ENCODE measurements at places on chromosomes 2 and 18.

GRCh38 chr2:117982376-117983033 is 31.4 kb downstream of the CCDC93 start:
- no peak for DNase-seq

- DNase-seq: no peak
Measured at GRCh38 chr2:41926614-41927580, 120.9 kb upstream of the PKDCC start.

- DNase-seq: no peak
Measured at GRCh38 chr2:100832885-100833284, 12.9 kb downstream of the NPAS2 start.

DNA sequence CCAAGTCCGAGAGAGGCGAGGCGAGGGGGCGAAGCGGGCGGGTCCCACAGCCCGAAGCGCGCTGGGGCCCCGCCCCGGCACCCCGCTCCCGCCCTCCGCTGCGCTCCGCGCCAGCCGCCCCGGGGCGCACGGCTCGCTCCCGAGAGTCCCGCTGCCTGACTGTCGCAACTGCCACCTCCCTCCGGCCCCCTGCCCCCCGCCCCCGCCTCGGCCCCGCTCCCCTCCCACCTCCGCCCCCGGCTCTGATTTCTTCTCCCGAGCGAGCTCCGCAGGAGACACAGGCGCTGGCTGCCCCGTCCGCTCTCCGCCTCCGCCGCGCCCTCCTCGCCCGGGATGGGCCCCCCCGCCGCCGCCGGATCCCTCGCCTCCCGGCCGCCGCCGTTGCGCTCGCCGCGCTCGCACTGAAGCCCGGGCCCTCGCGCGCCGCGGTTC is at the start of gene WNT6:
Gene WNT6, plus strand, starts transcription at position 250 of the 432 bp plus-strand sequence. CDS start 233 bp downstream, outside the sequence.
- no peak for DNase-seq
